Fibroblast of the aortic adventitia (primary cell): ENCODE measurements at places on chromosomes 11 and 22. TPM values are rescaled to one million over a fixed set of nuclear protein-coding genes. Genes with fewer than 3 reads are reported as not detected.
A peak's percentile ranks its signal among the peaks of the same experiment; 100 is the strongest.

MADD gene
- 23.7 and 31.5 TPM in 2 replicates for total RNA-seq

DNA sequence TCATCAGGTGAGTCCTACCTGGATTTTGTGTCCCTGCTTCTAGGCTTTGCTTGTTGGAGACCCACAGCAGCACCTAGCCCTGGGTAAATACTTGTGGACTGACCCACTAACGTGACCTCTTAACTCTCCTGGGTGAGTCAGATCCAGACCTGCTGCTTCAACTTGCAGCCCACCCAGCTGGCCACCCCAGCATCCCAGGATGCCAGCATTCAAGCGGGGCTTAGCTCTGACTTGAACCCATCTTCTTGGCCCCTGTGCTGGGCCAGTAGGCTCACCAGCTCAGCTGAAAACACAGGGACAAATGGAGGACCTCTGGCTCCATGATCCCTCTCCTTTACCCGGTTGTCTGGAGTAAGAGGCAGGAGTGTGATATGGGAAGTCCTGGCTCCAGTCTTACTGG lies 33.5 kb downstream of the PARVG start:
- DNase-seq, result no peak

DNA sequence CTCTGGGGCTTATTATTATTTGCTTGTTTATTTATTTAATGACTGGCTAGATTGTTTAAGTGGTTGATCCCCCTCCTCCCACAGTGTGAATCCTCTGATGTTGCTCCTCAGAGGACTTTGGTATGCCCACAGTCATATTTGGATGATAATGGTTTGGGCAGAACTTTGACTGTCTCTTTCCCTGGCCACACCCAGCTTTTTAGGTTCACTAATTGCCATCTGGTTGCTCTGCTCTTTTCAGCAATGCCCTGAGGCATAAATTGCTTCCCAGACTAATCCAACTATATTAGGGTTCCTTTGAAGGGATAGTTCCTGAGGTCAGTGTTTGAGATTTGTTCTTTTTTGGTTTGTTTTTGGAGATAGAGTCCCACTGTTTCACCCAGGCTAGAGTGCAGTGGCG lies 99.3 kb upstream of the RRM1 start:
- no peak for DNase-seq

GRCh38 chr11:102457056-102457677 lies 4.6 kb upstream of the TMEM123 start:
- DNase-seq, result no peak

DNA sequence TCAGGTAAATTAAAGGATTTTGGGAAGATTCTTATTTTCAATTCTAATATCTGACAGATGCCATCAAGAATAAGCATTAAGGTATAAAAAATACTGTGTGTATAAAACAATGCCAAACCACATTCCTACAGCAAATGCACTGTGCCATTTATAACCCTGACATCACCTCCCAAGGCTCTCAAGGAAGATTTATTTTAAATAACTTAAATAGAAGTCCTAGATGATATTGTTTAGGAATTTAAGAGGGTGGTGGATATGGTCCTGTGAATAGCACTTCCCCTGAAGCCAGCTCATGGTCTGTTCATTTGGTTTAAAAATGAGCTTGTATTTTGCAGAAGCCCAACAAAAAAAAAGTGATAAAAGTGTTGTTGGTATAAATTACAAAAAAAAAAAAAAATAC lies 32.1 kb downstream of the PPIL2 start:
- DNase-seq, result peak; percentile 67

- no peak for DNase-seq
These were observed 41.4 kb downstream of the LRRC74B start for GRCh38 chr22:21087119-21087518.

DNA sequence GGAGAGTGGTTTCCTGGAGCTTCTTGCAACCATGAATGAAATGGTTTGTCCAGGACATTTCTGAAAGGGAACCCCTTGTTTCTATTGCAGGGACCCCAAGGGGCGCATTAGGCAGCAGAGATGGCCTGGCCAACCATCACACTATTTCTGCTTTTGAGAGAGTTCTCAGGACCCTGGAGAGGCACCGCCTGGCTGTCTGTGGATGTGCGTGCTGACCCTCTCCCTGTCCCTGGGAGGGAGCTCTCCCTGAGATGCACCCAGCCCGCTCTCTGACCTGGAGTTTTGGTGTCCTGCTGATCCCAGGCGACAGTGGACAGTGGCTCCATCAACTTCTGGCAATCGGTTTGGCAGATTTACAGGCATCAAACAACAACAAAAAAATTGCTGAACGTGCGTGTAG lies 80.3 kb upstream of the SLC22A12 start:
- DNase-seq, result no peak

GRCh38 chr11:88531831-88532230 lies 194.3 kb upstream of the CTSC start:
- DNase-seq, result no peak

UCP3 gene
- total RNA-seq, result 0.54 TPM in 1 of 2 replicates, not detected in the other

- no peak for DNase-seq
These were observed 14.2 kb downstream of the SCUBE2 start for GRCh38 chr11:9077164-9077563.

- peak; percentile 15 for DNase-seq
These were observed 24.8 kb downstream of the ACER3 start for GRCh38 chr11:76885390-76886097.
